T-helper 9 cell (primary cell): ENCODE measurements at places on chromosomes 6 and 20.

DNA sequence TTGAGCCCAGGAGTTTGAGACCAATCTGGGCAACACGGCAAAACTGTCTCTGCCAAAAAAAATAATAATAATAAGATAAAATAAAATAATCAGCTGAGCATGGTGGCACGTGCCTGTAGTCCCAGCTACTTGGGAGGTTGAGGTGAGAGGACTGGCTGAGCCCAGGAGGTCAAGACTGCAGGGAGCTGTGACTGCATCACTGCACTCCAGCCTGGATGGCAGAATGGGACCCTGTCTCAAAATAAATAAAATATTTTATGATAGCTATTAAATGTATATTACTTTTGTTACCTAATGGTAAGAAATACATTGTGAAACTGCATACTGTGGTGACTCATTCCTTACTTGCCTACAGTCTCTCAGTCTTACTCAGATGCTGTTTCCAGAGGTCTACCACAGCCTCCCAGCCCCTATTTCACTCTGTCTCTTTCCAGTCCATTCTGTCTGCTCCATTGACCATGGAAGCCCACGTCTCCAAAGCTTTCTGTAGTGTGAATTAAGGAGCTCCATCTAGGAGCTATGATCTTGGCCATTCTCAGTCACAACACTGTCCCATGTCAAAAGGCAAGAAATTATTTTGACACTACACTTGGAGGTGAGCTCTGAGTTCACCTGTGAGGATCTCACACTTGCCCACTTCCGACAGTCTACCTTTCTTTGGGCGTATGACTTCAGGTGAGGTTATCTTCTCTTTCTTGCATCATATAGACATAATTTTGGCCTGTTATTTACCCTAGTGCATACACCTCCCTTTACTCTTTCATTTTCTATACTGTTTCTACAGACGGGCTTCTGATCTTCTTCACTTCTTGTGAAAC, 22.4 kb upstream of the SNX9 start:
- DNase-seq, result no peak

DNA sequence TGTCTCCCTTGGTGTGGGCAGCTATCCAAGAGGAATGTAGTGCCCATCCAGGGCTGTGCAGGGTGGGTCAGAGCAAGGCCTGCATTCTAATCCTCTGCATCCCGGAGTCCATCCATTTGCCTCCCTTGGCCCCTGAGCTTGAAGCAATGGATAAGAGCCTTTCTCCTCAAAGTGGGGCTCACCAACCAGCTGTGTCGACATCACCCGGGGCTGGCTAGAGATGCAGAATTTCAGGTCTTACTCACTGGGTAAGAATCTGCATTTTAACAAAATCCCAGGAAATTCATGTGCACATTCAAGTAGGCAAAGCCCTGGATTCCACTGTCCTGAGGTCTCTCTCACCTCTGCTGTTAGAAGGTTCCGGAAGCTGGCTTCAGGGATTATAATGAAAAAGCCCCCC, 95.3 kb downstream of the MDGA1 start:
- no peak for DNase-seq

- no peak for DNase-seq
Measured at GRCh38 chr6:97047473-97048201, 123.1 kb downstream of the KLHL32 start.

DNA sequence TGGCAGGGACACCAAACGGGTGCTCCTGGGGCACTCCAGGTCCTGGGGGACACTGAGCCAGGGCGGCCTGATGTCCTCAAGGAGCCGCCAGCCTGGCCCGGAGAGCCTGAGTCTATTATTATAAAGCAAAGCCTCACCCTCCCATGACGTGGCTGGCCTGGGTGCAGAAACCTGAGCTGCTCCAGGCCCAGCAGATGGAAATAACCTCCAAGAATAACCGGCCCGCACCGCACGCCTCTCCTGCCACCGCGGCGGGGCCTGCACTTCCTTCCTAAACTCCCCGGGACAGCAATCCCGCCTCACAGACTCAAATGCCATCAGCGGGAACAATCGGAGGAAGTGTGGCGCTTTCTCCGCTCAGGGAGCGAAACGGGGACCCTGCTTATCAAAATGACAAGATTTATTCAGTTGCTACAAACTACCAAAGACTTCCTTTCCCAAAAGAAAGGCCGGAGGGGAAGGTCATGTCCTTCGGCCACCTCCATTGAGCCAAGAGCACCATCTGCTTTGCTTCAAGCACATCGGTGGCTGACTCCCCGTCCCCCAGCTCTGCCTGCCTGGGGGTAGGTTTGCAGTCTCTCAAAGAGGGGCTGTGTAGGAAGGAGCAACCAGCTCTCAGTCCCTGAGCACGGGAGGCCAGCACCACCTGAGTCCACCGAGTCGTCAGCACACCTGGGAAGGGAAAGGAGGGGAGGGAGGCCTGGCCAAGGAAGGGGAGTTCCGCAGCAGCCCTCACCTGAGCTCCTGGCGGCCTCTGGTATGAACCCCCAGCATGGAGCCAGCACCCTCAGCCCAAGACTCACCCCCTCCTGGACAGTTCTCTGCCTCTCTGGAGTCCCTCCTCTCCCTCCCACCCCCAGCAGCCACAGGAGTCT, 78.6 kb upstream of the QKI start:
- no peak for DNase-seq

DNA sequence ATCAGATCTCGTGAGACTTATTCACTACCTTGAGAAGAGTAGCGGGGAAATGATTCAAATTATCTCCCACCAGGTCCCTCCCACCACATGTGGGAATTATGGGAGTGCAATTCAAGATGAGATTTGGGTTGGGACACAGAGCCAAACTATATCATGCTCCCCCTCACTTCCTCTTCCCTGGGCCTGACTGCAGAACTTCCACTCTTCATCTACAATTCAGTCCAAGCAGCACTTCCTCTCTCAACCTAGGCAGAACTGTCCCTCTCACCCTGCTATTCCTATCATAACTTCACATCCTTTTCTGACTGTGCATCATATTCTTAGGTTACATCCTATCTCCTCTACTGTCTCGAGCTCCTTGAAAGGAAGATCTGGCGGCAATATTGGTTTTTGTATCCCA, 184.0 kb upstream of the HDDC2 start:
- no peak for DNase-seq

GRCh38 chr6:153814136-153814535, 224.9 kb upstream of the OPRM1 start:
- DNase-seq, result no peak

- no peak for DNase-seq
Measured at GRCh38 chr20:5785146-5785545, 34.9 kb downstream of the SHLD1 start.

GRCh38 chr20:33724439-33725094, 4.5 kb upstream of the PXMP4 start:
- no peak for DNase-seq

- DNase-seq, result no peak
Measured at GRCh38 chr6:159852877-159853276, 37.9 kb upstream of the MAS1 start.

DNA sequence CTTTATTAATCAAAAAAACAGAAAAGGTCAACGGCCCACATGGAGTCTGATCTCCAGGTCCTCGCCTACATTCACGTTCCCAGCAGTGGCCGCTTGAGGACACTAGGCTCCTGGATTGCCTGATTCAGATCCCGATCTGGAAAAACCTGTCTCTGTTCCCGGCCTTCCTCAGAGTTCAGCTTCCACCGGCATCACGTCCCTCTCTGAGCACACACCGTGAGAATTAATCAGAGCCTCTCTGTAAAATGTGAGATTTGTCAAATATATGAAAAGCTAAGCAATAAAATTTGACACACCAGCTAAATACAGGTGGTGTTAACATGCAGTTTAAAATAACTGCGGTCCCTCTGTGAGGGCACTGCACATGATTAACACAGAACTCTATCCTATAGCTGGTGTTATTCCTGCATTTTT, 122.8 kb upstream of the COL21A1 start:
- DNase-seq, result no peak

DNA sequence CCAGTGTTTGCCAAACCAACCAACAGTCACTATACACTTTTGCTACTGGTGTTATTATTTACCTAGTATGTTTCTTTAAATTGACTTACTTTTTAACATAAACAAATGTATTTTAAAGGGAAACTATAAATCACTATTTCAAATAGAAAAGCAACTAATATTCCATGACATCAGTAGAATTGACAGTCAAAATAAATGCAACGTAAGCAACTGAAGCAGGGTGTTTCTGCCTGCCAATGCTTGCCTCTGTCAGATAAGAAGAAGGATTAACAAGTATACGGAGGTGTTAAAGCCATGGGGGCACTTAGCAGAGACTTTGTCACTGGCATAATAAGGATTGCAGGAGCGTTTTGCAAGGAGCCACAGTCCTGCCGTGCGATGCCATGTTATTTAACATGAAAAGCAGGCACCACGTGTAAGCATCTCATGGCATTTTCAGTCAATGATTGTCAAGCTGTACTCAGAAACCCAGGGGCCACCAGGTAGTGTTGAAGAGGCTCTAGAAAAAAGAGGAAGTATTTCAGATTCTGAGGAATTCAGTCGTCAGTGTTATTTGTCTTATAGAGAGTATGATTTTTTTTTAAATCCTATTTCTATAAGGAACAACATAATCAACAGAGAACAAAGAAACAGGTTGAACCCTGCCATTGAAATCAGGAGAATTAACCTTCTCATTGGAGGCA, 131.7 kb downstream of the BFSP1 start:
- no peak for DNase-seq

DNA sequence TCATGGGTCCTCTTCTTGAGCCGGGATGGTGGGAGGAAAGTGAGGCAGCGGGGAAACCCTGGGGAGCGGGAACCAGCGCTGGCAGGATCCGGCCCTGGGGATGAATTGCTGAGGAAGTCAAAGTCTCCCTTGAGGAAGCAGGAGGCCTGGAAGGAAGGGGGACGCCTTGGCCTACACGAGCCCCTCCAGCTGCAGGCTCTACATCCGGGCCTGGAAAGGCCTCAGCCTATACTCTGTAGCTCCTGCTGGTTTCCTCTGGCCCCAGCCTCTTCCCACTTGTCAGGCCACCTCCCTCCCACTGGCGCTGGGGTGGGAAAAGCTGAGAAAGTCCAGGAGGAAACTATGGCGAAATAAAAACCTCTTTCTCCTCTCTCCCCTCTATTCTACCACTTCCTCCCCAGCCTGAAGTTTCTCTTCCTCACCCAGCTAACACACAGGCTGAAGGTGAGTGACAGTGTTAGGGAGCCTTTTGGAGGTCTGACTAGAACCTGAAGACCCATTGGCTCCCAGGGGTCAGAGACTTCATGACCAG, 14.9 kb downstream of the TREML2 start:
- no peak for DNase-seq

DNA sequence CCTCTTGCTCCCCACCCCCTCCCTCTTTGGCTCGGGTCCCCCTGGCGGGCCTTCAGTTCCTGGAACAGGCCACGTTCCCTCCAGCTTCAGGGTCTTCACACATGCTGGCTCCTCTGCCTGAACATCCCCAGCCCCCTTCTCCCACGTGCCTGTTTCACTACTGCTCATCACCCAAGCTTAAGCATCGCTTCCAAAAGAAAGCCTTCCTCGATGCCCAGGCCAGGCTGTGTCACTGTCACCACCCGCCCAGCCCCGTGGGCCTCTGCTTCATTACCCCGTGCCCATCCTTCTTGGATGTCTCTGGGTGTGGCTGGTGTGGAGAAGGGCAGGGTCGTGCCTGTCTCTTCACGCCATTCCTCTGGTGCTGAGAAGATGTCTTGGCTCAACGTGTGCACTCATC, 2.8 kb downstream of the DLGAP4 start:
- DNase-seq, result no peak

DNA sequence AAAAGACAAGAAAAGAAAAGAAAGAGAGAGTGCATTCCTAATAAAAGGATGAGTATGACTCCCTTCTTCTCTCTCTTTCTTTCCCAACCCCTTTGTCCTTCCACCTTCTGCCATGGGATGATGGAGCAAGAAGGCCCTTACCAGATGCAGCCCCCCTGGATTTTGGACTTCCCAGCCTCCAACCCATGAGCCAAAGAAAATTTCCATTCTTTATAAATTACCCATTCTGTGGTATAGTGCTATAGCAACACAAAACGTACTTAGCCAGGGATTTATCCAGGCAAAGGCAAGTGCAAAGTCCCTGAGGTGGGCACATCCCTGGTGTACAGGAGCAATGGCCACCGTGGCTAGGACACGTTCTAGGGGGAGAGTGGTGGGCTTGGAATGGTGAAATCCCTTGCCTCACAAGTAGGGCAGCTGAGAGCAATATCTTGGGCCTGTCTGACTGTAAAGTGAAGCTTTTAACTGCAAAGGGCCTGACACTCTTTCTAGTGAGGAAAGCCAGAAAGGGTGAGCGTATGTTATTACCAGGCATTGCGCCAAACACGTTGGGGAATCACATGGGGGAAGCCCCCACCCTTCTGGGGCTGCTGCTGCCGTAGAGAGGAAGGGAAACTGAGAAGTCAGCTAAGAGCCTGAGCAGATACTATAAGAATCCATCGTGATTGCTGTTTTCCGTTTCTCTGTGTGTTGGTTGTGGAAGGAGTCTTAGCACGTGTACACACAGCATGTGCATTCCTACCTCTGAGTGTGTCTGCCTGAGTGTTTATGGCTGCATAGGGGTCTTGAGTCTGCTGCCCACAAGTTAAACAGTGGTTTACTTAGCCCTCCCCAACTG, 50.7 kb upstream of the SIRPA start:
- no peak for DNase-seq

DNA sequence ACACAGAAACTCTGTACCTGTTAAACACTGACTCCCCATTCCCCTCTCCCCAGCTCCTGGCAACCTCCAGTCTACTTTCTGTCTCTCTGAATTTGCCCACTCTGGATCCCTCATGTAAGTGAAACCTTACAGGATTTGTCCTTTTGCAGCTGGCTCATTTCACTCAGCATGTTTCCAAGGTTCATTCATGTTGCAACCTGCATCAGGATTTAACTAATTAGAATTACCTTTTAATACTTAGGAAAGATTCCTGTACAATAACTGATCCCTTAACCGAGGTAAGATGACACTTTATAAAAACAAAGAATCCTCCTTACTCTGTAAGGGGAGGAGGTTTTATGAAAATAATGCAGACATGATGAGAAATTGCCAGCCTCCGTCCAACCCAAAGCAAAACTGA, 113.1 kb upstream of the MTHFD1L start:
- DNase-seq, result no peak

GRCh38 chr20:9166153-9166780, 97.4 kb downstream of the PLCB4 start:
- DNase-seq, result no peak

GRCh38 chr6:18488526-18489270, 101.5 kb downstream of the RNF144B start:
- DNase-seq, result no peak

DNA sequence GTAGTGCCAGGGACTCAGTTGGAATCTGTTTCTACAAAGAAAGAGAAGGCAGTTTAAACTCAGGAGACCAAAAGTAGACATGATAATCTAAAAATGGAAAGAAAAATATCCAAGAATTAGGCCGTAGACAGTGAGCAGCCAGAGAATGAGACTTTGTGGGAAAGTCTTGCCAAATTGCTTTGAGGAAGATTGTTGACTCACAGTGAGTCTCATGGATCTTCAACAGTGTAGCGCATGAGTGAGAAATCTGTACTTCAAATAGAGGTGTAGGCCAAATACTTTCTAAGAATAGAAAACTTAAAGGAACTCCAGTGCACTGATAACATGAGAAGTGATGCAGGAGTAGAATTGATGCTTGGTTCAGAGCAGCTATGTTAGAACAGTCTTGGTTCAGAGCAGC, 284.5 kb downstream of the HTR1B start:
- DNase-seq, result no peak
